ENCODE measurements at places on chromosomes 5 and 9.

GRCh38 chr9:136192289-136193126 is 12.4 kb downstream of the LHX3 start:
- DNase-seq, result no peak

GRCh38 chr9:74855072-74855471 is 32.6 kb downstream of the TRPM6 start:
- DNase-seq, result peak; percentile 80

- no peak for DNase-seq
Observed at GRCh38 chr5:77867914-77868313, 91.8 kb upstream of the TBCA start.

- no peak for DNase-seq
Observed at GRCh38 chr9:137447722-137448601, 6.8 kb upstream of the ENTPD8 start.

DNA sequence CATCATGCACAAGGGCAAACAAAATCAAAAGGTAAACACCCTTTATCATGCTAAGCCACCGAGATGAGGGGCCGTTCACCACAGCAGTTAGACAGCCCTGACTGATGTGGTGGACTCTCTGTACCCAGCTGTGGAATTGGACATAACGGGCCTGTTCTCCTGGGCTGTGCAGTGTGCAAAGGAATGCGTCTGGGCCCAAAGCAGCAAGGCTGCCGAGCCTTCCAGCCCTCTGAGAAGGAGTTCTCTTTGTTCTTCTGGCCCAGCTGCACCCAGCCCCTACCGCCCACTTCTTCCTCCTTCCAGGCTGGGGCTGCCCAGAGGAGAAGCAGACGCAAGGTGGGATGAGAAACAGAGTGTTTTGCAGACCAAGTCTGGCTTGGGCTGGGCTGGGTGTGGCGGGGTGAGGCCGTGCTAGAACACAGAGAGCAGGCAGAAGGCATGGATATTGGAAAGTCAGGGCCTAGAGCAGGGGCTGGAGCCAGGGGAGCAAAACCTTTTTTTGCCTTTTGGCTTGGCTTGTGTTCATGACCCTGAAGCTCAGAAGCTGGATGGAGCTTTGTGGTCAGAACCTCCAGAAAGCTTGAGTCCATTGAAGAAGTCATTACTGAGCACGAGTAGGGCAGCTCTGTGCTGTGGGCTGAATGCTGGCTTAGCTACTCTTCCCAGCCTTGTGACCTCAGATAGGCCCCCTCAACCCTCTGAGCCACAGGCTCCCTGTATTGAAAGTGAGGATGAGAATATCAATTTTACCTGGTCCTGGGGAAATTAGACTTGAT is 49.8 kb upstream of the SH3PXD2B start:
- DNase-seq, result no peak

DNA sequence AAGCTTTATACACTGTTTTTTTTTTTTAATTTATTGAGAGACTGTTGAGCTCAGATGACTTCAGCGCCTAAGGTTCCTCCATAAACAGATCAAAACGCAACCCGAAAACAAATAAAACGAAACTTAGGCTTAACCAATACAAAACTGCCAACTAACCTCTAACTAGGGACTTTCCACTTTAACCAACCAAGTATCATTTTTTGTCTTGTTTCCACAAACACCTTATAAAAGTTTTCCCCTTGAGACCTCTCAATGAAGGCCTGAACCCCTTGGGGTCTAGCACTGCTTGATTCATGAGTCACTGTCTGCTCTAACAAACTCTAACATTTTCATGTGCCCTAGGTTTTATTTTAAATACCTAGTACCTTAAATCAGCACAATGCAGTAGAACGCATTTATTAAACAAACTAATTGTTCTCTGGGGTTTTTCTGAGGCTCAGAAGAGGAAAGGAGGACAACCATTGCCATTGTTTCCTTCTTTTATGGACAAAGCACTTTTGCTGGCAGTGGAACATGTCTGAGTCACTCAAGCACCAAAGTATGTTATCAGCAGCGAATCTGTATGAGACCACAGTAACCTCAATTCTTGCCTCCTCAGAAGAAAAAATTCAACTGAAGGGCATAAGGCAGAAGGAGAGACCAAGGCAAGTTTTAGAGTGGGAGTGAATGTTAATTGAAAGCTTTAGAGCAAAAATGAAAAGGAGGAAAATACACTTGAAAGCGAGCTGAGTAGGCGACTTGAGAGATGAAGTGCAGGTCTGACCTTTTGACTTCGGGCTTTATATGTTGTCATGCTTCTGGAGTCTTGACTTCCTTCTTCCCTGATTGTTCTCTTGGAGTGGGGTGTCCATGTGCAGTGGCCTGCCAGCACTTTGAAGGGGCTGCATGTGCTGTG is 97.7 kb upstream of the HCN1 start:
- no peak for DNase-seq

GRCh38 chr9:77794985-77795384 is 146.9 kb upstream of the GNA14 start:
- no peak for DNase-seq
